Stimulated activated CD8-positive, alpha-beta memory T cell treated with anti-CD3 and anti-CD28 coated beads, Interleukin-15, amount 100 ng/mL, for 4 hours (primary cell): ENCODE measurements at places on chromosomes 1 and 21.

- DNase-seq = no peak
Observed at GRCh38 chr1:20035114-20035513, 34.9 kb upstream of the PLA2G5 start.

- no peak for DNase-seq
Observed at GRCh38 chr21:44670642-44671432, 4.1 kb upstream of the KRTAP12-2 start.

DNA sequence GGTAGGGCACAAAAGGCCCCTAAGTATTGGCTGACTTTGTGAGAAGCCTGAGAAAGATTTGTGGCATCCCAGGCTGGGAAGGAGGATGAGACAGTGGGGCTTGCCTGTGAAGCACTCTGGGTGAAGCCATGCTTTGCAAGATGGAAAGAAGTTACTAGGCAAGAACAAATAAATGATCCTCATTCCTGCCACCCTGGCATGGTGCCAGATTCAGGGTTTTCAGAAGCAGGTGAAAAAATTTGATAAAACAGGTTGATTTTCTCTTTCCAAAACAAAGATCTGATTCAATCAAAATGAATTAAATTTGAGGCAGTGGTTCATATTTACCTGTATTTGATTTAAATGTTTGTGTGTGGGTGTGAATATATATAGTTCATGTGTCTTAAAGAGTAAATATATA is 386.9 kb upstream of the PROX1 start:
- no peak for DNase-seq

DNA sequence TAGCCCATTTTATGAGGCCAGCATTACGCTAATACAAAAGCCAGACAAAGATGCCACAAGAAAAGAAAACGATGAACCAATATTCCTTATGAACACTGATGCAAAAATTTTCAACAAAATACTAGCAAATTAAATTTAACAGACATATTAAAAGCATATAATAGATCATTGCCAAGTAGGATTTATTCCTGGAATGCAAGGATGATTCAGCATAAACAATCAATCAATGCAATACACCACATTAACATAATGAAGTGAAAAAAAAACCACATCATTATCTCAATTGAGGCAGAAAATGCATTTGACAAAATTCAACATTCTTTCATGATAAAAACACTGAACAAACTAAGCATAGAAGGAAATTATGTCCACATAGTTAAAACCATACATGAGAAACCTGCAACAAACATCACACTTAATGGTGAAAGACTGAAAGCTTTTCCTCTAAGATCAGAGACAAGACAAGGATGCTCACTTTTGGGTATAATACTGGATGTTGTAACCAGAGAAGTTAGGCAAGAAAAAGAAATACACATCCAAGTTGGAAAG is 22.9 kb upstream of the ATP1A1 start:
- no peak for DNase-seq

- no peak for DNase-seq
Observed at GRCh38 chr21:14825514-14825974, 239.3 kb downstream of the NRIP1 start.

DNA sequence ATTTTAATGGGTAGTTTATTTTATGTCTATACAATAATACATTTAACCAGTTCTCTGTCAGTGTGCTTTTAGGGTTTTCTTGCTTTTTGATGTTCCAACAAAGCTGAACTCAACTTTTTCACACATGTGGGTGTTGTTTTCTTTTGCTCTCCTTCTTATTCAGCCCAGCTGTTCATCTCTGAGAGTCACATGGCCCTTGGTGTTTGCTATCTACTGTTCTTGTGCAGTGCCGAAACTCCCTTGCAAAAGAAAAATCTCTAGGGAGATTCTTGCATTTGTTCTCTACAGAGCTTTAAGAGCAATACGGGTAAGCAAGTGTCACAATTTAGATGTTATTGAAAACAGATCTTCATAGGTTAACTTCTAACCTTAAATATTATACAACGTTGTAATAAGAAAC is 281.1 kb upstream of the CXADR start:
- no peak for DNase-seq

GRCh38 chr1:226915672-226915995 is 24.5 kb upstream of the COQ8A start:
- DNase-seq = no peak

GRCh38 chr21:44530221-44530902 is 9.6 kb downstream of the KRTAP10-1 start:
- no peak for DNase-seq

DNA sequence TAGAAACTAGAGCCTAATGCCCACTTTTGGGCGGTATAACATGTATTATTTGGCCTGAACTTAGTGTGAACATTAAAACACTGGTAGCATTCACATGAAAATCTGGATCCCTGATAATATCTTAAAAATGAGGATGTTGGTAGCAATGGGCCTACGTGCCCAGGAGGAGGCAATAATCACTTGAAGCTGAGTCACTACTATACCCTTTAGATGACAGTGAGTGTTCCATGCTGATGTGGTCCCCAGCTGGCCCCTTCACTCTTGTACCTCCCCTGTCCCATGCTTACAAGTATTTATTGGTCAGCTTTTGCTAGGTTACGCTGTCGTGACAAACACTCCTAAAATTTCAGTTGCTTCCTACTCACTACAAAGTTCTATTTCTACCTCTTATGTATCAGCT is 23.0 kb upstream of the POU2F1 start:
- no peak for DNase-seq

DNA sequence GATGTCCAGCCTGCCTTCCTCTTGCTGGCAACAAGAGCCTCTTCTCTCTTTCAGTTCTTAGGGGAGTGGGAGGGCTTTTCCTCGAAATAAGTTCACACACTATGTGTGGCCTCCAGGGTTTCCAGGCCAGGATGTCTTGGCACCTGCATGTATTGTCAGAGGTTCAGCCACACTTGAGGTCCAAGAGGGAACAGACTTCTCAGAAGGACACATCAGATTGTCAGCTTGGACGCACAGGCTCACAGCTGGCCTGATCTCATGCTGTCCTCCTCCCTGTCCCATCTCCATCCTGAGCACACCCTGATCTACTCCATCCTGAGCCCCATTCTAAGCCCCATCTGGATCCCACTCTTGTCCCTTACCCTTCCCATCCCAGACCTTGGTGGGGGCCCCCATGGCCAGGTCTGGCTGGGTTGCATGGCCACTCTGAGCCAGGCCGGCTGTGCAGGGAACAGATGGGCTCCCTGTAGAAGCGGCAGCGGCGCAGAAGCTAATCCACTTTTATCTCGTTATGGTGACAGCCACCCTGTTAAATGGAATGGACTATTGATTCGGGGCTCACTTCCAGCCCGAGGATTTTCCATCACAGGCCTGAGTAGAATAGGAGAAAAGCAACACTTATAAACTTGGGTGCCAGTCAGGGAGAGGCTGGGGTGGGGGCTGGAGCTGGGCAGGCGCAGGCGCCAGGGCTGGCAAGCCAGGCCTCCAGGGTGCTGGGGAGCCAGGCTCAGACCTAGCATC is 85.1 kb upstream of the CSF3R start:
- DNase-seq = no peak

- no peak for DNase-seq
Observed at GRCh38 chr1:47732489-47732888, 264.7 kb downstream of the TRABD2B start.

DNA sequence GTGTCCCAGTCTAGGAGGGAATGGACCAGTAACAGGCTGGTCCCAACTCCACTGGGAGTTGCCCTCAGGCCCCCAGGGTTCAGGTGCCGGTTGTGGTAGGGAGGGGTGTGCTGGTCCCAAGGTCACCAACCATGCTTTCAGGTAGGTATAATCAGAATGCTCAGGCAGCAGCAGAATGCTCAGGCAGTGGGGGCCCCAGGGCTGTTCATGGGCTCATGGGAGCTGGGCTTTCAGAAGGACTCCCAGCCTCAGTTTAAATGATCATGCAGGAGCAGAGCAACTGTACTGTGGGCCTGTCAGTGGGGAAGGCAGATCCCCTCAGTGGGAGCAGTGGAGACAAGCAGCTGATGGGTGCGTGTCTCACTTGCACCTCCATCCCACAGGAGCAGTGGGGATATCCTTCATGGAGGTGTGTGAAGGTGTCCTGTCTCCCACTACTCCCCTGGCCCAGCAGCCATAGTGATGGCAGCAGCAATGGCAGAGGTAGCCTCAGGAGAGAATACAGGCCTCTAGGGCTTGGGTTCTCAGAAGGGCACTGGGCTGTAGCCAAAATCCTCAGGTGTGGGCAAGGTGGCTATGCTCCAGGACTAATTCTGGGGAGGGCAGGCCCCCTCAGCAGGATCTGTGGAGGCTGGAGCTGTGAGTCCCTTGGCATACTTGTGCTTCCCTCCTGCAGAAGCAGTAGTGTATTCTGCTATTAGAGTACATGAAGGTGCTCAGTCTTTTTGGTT is 917.3 kb upstream of the B3GALT2 start:
- DNase-seq = no peak

GRCh38 chr1:208083016-208083714 is 161.0 kb downstream of the PLXNA2 start:
- DNase-seq = no peak

DNA sequence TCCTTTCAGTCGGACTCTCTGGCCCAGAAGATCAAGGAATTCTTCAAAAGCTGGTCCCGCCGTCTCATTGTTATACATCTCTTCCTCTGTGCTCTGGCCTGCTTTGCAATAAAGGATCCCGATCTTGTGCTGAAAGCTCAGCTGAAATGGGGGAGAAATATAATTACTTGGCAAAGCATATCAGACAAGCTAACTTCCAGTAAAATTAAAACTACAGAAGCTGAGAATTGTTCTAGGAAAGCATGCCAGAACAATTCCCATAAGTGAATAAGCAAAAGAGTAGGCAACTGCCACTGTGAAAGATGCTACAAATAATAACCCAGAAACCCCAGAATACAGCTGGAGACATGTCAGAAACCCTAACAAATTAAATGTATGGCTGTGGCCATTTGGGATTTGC is 146.1 kb downstream of the SIPA1L2 start:
- DNase-seq = no peak

- DNase-seq = no peak
Observed at GRCh38 chr1:77044133-77044849, 174.9 kb downstream of the PIGK start.

GRCh38 chr1:39034114-39034654 is 8.0 kb downstream of the NDUFS5 start:
- no peak for DNase-seq

DNA sequence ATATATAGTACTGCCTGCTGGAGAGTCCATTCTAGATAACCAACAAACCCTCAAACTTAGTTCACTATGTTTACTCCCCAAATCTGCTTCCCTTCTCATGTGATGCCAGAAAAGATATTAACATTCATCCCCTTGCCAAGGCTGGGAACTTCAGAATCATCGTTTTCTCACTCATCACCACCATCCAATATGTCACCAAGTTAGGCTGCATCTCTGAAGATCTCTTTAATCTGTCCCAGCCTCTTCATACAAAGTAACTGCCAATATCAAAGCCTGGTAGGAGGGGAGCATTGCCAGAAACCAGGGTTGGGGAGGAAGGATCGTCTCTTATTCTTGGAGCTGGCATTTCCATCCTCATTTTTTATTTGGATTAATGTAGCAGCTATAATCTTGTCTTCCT is 71.6 kb downstream of the XCL2 start:
- no peak for DNase-seq

- no peak for DNase-seq
Observed at GRCh38 chr1:228150461-228151179, 890 bp downstream of the GJC2 start.

- no peak for DNase-seq
Observed at GRCh38 chr1:152942161-152942560, 4.8 kb upstream of the SPRR5 start.

DNA sequence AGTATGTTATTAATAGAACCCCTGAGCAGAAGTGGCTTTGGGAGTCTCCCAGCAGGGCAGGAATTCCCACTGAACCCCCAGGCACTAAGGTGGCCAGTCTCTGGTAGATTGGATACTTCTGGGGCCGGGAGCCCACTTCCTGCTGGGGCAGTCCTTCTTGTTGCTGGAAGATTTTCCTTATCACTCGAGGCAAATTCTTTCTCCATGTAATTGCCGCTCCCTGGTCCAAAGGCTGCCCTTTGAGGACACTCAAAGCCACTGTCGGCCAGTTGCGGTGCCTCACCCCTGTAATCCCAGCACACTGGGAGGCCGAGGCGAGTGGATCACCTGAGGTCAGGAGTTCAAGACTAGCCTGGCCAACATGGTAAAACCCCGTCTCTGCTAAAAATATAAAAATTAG is 22.6 kb upstream of the TNFRSF1B start:
- DNase-seq = no peak

GRCh38 chr1:61241973-61242381 is 159.6 kb downstream of the NFIA start:
- no peak for DNase-seq

GRCh38 chr1:209815931-209816341 is 10.0 kb upstream of the IRF6 start:
- DNase-seq = no peak

- no peak for DNase-seq
Observed at GRCh38 chr1:111656086-111657017, 36.8 kb downstream of the RAP1A start.

DNA sequence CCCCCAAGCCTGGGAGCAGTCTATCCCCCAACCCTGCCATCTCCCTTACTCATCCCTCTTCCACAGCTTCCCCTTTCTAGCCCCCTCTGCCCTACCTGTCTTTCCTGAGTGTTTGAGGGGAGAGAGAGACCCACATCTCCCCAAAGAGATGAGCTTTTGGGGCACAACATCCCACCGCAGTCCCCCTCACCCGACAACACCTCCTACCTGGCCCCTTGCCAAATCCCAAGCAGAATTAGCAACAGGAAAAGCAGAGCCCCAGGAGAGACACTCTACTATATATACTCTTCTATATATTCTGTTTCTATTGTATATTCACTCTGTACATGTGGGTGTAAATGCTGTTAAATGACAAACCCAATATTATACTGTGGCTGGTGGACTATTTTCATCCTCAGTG is 9.9 kb upstream of the KCNC4 start:
- no peak for DNase-seq

DNA sequence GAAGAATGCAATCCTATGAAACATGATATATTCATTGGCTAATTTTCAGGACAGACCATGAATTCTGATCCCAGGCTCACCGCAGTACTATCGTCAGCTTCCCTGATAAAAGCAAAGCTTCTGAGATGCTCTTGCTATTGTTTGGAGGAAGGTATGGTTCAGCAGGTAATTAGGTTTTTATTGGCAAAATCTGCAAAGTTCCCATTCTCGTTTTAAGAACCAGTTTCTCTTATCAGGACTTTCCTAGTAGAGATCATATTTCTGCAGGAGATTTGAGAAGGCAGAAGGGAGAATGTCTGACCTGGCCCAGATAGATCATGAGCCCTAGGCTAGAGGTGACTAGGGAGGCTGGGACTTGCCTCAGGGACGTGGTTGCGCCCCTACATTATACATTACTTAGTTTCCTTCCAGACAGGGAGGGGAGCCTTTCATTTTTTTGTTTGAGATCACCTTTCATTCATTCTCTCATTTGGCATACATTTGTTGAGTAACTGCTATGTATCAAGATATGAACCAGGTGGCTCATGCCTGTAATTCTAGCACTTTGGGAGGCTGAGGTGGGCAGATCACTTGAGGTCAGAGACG is 108.8 kb downstream of the NRIP1 start:
- DNase-seq = no peak

GRCh38 chr1:82542766-82543165 is 742.0 kb downstream of the ADGRL2 start:
- no peak for DNase-seq
